SW 1271 (cell line): ENCODE measurements at places on chromosomes 4 and X.

- DNase-seq: no peak
Measured at GRCh38 chr4:144574000-144574399, 72.0 kb upstream of the HHIP start.

DNA sequence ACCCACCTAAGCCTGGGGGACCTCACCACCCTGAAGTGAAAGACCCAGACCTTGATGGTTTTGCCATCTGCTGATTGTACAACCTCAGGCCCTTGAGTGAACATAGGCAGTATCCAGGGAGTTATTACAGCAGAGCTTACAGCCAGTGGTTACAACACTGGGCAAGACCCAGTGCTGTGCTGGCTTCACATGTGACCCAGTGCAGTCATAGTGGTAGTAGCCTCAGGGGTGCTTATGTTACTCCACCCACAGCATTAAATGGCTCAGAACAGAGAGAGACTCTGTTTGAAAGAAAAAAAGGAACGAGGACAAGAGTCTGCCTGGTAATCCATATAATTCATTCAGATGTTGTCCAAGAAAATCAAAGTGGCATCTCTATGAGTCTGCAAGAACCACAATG lies 45.2 kb upstream of the DACH2 start:
- no peak for DNase-seq

- DNase-seq: no peak
Measured at GRCh38 chrX:134416087-134416486, 43.9 kb upstream of the HPRT1 start.

DNA sequence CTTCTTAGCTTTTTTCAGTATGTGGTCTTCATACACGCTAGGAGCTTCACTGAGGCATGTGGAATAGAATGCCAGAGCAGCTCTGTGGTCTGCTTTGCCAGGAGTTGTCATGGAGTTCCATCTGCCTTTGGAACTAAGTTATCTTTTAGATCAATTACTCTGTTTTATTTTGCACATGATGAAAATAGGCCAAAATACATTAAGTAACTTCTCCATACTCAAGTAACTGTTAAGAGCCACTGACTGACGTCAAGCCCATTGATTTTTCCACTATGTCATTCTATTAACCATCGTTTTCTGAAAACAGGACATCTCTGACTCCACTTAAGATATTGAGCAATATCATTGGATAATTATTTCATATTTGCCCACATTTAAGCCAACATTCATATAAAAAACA lies 415.1 kb upstream of the MAD2L1 start:
- DNase-seq: no peak

DNA sequence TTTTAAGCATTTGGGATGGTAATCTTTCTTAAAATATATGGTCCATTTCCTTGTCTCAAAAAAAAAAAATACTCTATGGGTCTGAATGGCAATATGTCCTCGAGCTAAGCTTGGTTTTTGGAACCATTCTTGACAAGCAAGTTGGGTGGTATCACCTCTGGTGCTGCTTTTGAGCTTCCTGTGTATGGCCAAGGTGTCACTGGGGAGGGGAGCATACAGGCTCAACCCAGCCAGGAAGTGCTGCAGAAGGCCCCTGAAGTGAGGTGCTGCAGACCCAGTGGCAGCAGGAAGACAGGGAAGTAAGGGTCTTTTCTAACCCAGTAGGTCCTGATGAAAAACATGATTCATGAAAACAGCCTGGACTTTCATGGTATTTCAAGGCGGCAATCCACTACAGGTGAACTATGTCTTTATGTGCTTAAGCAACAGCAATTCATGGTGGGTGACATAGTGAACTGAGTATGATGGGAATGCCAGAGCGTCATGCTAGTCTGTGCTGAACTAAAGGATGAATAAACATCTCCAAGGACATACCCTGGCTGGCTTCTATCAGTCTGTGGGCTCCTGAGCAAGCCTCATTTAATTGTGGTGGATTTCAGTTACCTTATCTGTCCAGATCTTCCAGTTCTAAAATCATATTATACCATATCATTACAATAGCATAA lies 15.1 kb downstream of the TRAPPC2 start:
- no peak for DNase-seq

DNA sequence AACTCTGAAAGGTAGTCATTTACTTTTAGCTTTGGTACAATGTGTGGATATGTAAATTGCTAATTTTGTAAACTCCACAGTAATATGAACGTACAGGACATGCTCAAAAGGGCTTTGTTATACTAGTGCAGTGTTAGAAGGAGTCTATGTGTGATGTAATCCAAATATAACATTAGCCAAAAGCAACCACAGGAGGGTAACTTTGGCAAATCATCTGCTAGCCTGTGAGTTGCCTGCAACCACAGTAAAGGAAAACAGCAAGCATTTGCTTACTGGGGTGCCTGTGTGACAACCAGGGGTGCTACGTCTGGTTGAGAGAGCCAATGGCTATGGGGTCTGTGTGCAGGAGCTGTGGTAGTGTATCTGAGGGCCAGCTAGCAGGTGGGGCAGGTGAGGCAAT lies 245.8 kb downstream of the ADAMTS3 start:
- DNase-seq: no peak

DNA sequence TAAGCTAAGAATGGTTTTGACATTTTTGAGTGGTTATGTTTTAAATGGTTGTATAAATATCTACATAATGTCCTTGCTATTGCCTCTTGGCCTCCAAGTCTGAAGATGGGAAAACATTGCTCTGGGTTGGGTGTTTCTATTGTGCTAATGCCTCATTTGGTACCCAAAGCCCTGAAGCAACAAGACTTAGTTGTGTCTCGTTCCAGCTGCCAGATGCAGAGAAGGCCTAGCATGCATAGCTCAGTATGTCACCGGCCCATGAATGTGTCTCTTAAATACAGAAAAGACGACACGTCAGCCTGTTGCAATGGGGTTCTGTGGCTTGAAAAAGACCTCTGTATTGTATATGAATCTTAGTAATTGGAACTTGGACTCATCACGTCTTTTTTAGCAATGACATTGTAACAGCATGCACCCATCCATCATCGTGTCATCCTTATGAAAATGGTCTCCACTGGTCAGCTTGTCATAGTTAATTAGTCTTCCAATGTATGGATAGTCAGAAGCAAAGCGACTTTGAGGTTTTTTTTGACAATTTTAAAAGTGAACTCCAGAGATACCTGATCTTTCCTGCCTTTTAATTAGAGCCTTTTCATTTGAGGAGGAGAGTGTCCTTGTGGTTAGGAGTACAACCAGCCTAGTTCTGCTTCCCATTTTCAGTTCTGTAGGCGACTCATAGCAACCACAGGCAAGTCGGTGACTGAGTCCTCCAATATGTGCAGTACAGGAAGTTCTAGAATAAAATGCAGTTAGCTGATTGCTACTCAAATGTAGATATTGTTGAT lies 126.4 kb upstream of the GATB start:
- DNase-seq: peak; percentile 6

DNA sequence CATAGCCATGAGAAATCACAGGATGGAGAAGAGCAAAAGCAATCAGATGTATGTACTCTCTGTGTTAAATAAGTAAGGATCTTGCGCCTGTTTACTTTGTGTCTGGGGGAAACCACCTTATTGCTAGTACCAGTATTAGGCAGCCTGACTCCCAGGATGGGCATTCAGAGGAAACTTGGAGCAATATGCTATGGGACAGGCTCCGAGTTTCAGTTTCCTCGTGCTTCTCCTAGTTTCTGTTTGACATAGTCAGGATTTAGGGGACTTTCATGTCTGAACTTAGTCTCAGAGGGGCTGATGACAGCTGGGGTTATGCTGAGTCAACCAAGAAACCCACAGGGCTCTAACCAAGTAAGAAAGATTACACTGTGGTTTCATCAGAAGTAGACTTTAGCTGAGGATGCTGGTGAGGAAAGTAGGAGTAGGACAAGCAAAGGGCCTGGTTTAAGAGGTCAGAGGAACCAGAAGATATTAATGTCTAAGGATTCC lies 13.5 kb downstream of the NSUN7 start:
- DNase-seq: no peak

GRCh38 chrX:147981038-147981752 lies at the start of gene FMR1NB:
FMR1NB (plus strand) TSS chrX:147981337; CDS start chrX:147981403, 66 bp downstream.
- DNase-seq: no peak

DNA sequence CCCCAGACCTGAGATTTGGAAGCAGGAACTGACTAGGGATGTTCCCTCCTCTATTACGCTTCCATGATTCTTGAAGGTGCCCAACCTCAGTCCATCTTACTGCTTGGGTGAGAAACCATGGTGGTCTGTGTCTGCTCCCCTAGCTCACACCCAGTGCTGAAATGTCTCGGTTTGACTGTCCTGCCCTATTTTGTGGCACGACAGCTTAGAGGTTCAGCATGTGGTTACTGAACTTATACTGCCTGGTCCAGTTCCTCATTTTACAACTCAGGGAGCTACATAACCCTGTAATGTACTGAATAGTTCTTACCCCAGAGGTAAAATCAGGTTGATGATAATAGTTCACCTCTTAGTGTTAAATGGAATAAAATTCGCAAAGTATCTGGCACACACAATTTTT lies 203.1 kb downstream of the RBM46 start:
- no peak for DNase-seq

- DNase-seq: no peak
Measured at GRCh38 chrX:53080628-53081580, 1.3 kb upstream of the TSPYL2 start.

- DNase-seq: no peak
Measured at GRCh38 chr4:42655269-42655637, 1.7 kb downstream of the ATP8A1 start.

GRCh38 chr4:7753271-7753670 lies 186.4 kb downstream of the AFAP1 start:
- DNase-seq: no peak

- DNase-seq: peak; percentile 27
Measured at GRCh38 chr4:153234885-153235284, 30.6 kb downstream of the TRIM2 start.

DNA sequence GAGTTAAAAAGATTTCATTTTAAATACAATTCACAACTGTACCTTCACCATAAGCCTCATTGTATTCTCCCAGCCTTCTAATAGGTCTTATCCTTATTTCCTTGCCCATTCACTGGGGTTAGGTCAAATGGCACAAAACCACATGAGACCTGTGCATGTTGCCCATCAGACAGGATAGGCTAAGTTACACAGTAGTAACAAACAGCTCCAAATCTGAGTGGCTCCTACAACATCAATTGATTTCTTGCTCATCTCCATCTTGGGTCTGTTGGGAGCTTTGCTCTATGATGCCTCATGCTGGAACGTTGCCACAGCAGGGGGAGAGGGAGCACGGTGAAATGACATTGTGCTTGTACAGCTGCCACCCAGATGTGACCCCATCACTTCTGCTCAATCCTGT lies 70.6 kb downstream of the DHX15 start:
- DNase-seq: no peak

GRCh38 chr4:83276299-83277040 lies 8.1 kb downstream of the COQ2 start:
- DNase-seq: no peak

GRCh38 chr4:188783606-188784160 lies 644.4 kb downstream of the TRIML1 start:
- no peak for DNase-seq

GRCh38 chrX:25198253-25198652 lies 182.5 kb upstream of the ARX start:
- DNase-seq: no peak

- no peak for DNase-seq
Measured at GRCh38 chr4:171390626-171391025, 422.6 kb upstream of the GALNTL6 start.

DNA sequence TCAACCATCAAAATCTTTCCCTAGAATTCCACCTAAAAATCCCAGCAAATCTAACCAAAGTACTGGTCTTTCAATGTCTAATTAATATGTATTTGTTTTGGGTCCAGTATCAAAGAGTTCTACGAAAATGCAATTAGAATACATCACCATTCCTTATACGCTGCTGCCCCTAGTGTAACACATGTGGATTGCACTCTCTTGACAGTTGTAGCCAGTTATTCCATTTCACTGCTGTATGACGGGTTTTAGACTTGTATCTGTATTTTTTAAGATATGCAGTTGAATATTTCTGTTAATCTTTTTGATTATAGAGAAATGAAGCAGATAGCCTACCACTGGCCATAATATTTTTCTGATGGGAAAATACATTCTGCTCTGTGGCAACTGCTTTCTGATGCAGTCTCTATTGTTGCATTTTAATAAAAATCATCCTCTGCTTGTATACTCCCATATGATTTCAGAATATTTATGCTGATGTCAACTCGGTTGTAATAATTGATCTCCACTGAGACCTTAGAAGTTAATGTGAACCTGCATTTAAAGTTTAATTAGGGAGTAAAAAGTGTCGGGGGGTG lies 17.1 kb upstream of the PAGE2B start:
- DNase-seq: peak; percentile 0

- DNase-seq: peak; percentile 7
Measured at GRCh38 chr4:26410385-26411293, 79.6 kb downstream of the CCKAR start.

DNA sequence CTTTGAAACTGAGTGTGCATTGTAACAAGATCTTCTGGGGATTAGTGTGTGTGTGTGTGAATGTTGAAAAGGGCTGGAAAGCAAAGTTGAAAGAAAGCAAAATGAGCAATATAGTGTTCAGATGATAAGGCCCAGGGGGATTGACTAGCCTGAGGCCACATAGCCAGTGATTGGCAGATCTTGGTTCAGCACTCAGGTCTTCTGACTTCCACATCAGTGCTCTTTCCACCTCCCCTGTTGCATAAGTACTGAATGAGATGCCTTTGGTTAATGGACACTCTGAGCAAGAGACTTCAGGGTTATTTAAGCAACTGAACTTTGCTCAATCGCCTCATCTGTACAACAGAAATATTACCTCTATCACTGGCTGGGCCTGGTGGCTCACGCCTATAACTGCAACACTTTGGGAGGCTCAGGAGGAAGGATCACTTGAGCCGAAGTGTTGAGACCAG lies 120.4 kb downstream of the TMEM164 start:
- no peak for DNase-seq

DNA sequence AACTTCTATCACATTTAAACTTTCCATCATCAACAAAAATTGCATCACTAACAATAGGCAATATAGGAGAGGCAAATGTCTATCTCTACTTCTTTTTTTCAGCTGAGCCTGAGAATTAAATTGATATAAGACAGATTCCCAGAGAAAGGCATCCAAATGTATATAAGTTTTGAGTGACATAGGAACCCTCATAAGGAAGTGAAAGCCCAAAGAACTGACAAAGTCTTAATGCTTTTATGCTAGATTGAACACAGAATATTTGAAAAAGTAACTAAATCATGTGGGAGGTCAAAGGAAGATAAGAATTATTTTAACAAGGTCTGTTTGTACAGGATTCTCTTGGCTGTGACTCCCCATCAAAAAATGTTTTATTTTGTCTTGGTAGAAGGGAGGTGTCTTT lies 714.9 kb downstream of the GRXCR1 start:
- no peak for DNase-seq

DNA sequence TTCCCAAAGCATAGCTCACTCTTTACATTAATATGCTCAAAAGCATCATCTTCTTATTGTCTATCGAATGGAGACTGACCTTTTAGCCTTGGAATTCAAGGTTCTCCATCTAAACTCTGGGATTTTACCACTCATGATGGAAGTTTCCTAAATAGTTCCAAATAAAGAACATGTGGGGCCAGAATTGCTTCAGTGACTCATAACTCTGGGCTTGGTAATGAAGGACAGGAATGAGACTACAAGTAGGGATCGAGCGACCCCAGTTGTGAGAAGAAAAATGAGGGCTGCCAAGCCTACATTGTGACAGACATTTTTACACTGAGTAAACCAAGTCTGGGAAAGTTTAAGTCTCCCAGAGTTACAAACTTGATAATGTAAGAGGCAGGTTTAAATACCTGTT lies 269.9 kb downstream of the CBLL2 start:
- no peak for DNase-seq
